ENCODE measurements at places on chromosomes 16 and 17.

DNA sequence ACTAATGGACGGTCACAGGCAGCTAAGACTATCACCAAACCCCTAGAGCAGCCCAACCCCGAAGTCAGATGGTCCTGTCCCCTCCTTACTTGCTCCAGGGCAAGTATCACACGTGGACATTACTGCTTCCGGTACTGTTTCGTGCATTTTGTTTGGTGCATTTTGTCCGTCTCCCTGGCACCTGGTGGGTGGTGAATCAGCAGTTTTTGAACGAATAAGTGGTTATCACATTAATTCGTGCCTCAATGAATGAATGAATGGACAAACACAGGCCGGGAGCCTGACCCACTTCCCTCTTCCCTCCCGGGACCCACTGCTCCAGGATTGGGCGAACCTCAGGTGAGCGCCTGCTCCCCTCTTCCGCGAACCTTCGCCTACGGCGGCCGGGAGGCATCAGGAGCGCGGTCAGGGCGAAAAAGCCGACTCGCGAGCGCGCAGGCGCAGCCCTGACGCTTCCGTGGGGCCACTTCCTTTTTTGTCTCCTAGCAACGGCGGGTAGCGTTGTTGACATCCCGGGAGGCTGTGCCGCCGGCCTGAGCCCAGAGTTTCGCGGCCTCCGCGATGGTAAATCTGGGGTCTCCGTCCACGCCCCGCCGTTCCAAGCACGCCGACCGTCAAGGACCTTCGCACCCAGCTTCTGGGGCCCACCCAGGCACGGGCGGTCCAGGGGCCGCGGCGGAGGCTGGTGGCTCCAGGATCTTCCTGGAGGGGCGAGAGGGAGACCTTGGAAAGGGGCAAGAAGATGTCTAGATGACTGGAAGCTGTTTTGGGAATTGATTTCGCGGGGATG is at the start of gene DYNLRB2:
Gene DYNLRB2, plus strand, starts transcription at position 478 of the 790 bp plus-strand sequence. Its CDS starts 84 bp downstream, at position 562.
- peak; percentile 94 for DNase-seq

GRCh38 chr16:4159726-4160125 is 43.5 kb upstream of the ADCY9 start:
- DNase-seq, result no peak

GRCh38 chr16:81550432-81550808 is 105.8 kb downstream of the CMIP start:
- DNase-seq, result no peak

GRCh38 chr16:10020866-10021265 is 161.4 kb downstream of the GRIN2A start:
- DNase-seq, result no peak

DNA sequence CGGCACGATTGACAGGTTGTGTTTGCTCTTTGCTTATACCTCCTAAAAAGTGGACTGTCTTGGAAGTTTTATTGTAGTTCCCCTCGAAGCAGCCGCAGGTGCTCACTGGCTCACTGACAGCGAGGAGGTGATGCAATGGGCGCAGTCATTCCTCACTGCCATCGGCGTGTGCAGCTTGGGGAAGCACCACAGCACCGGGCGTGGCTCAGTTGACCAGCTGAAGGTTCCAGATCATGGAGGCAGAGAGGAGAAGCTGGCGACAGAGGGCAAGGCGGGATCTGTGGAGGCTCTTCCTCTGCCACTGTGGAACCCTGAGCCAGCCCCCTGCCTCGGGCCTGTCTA is 72.1 kb upstream of the TNRC6C start:
- no peak for DNase-seq

Data from activated naive CD8-positive, alpha-beta T cell treated with anti-CD3 and anti-CD28 coated beads for 36 hours (primary cell).